Frontal cortex (tissue), 4 donors: ENCODE measurements at places on chromosomes 4 and X.

DNA sequence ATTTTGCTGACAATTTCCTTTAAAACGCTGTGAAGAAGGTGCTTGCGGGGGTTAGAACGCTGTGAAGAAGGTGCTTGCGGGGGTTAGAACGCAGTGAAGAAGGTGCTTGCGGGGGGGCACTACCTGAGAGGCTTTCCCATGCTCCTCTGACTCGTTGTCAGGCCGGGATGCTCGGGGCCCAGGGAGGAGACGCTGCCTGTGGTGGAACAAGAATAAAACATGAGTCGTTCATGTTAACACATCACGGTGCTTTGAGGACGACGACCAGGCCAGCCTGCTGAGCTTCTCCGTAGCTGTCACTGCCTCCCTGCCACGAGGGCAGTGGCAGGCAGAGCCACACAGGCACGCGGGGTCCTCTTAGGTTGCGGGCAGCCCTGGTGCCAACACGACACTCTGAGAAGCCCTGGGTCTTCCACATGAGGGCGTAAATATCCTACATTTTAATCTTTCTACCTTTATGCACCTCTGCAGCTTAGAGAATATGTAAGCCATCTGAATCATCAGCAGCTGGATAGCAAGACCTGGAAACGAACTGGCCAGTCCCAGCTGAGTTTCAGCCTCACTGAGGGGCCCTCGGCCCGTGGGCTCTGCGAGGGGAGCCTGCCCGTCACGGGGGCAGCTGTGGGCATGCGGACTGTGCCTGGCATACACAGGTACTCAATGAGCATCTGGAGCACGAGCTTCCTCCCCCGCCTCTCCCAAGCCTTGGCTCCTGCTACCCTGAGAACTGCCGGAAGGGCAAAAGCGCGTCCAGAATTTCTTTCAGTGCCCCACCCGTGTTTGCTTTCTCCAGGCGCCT lies 47.0 kb downstream of the FGFRL1 start:
- DNase-seq: no peak

- no peak for DNase-seq
Observed at GRCh38 chr4:55931833-55932232, 16.9 kb upstream of the CEP135 start.

DNA sequence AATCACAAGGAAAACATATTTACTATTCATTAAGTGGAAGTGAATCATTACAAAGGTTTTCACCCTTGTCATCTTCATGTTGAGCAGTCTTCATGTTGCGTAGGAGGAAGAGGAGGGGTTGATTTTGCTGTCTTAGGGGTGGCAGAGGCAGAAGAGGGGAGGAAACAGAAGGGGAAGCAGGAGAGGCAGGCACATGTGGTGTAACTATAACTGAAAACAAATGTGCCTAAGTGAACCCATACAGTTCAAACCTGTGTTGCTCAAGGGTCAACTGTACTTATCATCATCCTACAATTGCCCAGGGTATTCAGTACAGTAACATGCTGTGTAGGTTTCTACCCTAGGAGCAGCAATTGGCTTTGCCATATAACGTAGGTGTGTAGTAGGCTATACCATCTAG lies 47.2 kb downstream of the SYNPO2 start:
- DNase-seq: no peak

DNA sequence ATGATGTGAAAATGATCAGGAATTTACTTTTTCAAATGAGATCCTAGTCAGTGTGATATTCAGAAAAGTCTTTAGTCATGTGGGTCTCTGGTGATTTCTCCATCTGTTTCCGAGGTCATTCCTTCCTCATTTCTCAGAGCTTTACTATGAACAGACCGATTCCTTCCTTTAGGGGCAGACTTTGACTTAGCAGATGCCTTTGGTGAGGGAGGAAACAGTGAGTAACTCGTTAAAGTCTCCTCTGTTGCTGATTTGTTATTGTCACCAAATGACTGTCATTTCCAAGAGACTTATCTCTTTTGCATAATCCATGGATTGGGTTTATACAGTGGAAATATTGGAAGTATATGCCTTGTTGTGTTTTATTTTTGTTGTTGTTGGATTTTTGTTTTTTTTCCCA lies 76.2 kb upstream of the CD99 start:
- DNase-seq: no peak

GRCh38 chr4:174763454-174764104 lies 65.5 kb downstream of the GLRA3 start:
- DNase-seq: no peak

- DNase-seq: no peak
Observed at GRCh38 chrX:39203427-39203826, 402.2 kb downstream of the MID1IP1 start.

DNA sequence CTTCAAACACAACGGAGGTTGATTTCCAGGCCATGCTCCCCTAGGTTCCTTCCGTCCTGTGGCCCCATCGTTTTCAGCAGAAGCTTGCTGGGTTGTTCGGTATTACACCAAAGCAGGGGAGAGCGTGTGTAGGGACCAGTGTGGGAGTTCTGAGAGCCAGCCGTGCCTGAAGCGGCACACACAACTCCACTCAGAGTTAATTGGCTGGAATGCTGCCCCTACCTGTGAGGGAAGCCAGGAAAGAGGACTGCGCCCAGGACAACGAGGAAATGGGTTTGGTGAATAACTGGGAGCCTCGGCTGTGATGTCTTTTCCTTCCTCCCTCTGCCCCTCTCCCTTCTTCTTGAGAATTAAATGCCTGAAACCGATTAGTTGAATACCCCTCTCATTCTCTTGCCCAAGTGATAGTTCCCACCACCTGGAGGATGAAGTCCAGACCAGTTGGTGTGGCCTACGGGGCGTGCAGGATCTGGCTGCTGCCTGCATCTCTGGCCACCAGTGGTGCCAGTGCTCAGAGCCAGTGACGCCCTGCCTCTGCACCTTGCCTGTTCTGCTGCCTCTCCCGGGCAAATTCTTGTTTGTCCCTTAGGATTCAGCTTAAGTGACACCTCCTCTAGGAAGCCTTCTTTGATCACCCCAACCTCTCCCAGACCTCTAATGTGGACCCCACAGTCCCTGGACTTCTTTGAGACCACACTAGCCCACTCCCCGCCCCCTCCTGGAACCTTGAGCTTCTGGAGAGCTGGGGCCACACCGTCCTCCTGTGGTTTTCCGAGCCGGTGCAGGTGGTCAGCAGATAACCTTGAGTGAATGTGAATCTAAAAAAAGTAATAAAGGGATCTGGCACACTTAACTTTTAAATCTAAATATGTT lies 33.6 kb downstream of the TBC1D14 start:
- no peak for DNase-seq

GRCh38 chr4:120202222-120202621 lies 135.6 kb upstream of the MAD2L1 start:
- no peak for DNase-seq

DNA sequence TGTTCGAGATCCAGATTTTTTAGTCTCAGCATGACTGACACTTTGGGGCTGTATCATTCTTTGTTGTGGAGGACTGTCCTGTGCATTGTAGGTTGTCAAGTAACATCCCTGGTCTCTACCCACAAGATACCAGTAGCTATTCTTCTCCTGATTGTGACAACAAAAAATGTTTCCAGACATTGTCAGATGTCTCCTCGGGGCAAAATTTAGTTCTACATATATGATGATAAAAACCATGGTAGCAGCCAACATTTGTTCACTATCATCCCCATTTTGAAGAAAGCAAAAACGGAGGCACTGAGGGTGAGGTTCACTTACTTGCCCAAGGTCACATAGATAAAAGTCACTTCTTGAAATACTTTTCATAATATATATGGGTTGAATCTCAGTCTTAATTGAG lies 11.3 kb downstream of the REPS2 start:
- no peak for DNase-seq

GRCh38 chr4:181967401-181967800 lies 275.8 kb upstream of the TENM3 start:
- no peak for DNase-seq

- no peak for DNase-seq
Observed at GRCh38 chr4:87451537-87451936, 29.2 kb downstream of the NUDT9 start.

DNA sequence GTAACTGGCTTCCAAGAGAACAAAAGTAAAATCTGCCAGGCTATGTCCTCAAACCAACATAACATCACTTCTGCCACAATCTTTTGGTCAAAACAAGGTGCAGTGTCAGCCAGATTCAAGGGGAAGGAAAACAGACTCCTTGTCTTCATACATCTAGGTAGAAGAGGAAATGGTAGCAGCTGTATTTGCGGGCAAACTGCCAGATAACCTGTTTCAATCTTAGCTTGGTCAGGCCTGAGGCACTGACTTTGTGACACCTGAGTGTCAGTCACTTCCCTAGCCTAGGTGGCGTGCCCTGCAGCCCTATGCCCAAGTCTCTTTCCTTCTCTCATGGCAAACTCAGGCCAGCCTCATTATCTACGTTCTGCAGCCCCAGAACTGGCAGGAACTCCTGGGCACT lies 146.2 kb upstream of the JADE1 start:
- no peak for DNase-seq

GRCh38 chrX:18828832-18829404 lies 121.5 kb downstream of the PPEF1 start:
- no peak for DNase-seq

GRCh38 chr4:182888891-182889290 lies 28.3 kb downstream of the DCTD start:
- DNase-seq: no peak

DNA sequence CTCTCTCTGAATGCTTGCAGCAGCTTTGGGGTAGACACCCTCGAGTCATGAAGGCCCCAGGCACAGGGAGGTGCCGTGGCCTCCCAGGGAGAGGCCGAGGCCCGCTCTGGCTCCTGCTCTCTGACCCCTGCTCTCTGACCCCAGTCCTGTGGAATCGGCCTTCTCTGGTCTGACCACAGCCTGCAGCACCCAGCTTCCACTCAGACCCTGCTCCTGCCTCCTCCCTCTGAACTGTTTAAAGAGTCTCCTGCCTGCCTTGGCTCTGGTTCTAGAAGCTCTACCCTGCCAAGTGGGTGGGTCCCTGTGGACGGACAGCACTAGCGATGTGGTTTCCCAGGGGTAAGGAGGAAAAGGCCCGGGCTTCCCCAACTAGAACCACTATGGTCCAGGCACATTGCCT lies 78.2 kb upstream of the TMEM150C start:
- no peak for DNase-seq

DNA sequence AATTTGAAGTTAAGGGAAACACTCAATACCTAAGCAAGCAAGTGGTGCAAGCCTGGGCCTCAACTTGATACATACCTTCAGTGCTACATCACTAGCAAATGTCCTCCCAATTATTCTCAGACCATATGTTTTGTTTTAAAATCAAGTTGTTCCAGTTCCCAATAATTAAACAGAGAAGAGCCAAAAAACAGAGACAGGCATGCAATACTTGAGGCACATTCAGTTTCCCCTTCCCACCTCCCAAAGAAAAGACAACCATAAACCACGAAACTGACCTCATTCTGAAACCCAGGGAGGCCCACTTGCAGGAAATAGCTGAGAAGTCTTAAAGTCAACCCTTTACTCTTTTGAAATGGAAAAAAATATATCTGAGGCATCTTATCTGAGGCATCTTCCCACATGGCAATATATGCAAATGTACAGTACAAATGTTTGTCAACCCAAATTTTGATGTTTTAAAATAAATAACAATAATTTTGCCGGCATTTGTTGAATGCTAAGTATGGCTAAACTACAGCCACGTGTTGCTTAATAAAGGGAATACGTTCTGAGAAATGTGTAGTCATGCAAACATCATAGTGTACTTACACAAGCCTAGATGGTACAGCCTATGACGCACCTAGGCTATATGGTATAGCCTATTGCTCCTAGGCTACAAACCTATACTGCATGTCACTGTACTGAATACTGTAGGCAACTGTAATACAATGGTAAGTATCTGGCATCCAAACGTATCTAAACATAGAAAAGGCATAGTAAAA lies 147.5 kb downstream of the TSPAN5 start:
- no peak for DNase-seq
